NCI-H146 (cell line): ENCODE measurements at places on chromosomes 6 and 20.

DNA sequence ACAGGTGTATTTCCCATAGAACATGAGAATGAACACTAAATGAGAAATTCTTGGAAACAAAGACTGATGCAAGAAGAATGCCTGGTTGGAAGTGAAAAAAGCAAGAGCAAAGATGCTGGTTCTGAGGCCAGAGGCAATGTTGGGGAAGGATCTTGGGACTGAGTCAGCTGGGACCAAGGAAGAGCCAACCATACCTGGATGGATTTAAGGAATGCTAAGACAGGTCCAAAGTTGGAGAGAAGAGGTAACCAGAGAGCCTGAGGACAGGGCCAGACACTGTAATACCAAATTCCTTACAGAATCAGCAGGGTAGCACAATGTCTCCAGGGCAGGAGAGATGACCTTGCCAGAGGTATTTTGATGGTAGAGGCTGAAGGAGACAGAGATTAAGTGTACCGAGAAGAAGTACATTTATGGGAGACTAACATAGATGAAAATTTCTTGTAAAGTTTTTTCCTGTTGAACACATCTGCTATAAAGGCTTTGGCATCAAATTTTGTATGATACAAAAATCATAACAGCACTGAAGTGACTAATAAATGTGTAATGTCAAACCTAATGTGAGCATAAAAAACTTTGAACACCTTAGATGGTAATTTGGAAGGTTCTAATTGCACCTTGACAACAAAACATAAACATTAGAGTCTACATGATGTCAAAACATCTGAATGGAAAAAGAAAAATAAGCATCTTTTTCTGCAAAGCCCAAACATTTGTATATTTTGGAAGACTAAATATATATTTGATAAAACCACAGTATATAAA, 221.7 kb upstream of the MARCKS start:
- DNase-seq = no peak

- DNase-seq = no peak
Measured at GRCh38 chr6:105042648-105043047, 85.7 kb downstream of the LIN28B start.

DNA sequence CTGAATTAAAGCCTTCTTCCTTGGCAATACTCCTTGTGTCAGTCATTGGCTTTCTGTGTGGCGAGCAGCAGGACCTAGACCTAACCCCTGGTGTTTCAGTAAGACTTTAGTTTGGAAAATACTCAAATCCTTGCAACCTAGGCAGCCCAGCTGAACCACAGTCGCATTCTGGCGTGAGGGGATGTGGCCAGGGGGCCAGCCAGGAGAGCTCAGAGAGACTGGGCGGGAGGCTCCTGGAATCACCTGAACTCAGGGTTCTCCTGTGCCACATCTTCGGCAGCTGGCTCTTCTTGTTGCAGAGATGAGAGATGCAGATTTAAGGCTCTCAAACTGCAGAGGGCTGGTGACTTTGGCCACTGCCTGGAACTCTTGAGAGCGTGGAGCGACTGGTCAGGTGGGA, 102.7 kb downstream of the SYNDIG1 start:
- no peak for DNase-seq

DNA sequence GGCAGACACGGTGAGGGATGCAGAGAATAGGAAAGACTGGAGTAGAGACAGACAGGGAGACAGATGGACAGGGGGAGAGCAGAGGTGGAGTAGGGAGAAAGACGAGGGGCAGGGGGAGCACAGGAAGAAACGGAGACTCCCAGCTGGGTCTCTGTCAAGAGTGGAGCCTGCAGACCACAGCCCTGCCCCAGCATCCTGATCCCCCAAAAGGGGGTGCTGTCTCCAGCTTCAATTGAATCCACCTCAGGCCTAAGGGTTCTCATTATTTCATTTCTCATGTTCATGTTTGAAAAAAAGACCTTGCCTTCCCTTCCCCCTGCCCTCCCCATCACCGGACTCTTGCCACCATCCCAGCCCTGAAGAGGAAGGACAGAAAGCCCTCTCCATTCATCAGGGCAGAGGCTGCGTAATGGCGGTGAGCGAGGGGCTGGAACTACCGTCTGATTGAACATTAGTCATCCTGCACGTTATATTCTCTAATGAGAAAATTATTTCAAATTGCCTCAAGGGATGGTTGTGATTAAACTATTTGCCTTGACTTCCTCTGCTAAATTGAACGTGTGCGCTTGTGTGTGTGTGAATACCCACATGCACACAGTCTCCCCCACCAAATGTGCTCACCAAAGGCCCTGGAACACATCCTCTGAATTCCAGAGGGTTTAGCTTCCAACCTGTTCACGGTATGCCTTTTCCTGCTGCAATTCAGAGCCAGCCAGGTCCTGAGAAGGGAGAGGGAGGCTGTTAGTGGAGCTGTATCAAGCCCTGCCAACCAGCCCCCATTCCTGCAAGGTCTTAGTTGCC, 98.3 kb downstream of the CDC5L start:
- DNase-seq = no peak

DNA sequence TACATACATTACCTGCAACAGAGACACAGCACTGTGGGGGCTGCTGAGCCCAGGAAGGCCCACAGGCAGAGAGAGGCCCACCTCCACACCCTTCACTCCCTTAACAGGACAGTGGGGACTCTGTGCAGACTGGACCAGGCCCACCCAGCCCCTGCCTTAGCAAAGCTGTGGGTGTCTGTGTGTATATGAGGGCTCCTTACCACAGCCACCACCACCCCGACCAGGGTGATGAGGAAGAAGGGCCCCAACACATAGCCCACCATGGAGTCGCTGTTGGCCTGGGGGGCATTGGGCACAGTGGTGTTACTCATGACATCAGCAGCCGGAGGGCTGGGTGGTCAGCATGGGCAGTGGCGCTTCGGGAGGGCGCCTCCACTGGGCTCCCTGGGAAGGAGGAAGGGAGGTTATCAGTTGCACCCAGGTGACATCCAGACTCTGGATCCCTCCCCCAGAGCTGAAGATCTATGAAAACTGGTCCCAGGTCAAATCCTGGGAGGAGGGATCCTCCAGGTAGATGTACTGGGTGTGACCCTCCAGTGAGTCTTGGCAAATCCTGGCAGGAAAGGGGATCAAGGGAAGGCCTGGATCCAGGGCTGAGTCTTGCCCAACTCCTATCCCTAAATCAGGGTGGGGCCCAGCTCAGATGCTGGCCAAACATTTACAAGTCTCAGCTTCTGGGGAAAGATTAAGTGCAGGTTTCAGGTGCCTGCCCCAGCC, 1.2 kb downstream of the SMIM29 start:
- DNase-seq = no peak

GRCh38 chr20:1895674-1896483, 672 bp downstream of the SIRPA start:
- no peak for DNase-seq
